Fibroblast of skin of scalp (primary cell): ENCODE measurements at places on chromosomes 7 and 10.

DNA sequence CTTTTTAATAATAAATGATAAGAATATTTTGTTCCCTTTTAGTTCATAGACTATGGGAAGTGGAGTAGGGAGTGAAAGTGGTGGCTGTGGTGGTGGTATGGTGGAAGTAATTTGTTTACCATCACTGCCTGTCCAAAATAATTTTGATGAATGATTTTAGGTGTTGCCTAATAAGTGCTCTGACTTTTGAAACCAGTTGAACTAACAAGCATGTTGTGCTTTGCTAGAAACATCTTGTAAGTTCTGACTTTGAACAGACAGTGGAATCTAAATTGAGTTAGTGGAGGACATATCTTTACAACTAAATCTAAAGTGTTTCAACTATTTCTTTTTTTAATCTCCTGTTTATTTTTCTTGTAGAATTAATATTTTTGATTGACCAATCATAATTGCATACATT is 49.7 kb downstream of the ZEB1 start:
- no peak for DNase-seq

GRCh38 chr7:142618655-142619351 is 130.5 kb upstream of the PRSS1 start:
- DNase-seq: no peak

DNA sequence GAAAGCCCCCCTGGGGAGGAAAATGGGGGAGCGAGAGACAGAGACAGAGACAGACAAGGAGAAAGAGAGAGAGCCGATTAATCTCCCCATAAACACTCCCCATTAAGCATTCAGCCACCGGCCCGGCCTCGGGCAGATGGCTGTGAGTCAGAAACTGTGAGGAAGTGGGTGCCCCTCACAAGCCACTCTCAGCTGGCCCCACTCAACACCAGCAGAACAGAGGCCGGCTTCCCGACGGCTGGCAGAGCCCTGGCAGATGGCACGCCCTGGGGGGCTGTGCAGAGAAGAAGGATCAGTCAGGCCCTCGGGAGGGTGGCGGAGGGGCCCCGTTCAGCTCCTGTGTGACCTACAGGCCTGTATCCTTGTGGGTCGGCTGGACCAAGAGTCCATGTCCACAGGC is 41.2 kb downstream of the CAMK2B start:
- no peak for DNase-seq

DNA sequence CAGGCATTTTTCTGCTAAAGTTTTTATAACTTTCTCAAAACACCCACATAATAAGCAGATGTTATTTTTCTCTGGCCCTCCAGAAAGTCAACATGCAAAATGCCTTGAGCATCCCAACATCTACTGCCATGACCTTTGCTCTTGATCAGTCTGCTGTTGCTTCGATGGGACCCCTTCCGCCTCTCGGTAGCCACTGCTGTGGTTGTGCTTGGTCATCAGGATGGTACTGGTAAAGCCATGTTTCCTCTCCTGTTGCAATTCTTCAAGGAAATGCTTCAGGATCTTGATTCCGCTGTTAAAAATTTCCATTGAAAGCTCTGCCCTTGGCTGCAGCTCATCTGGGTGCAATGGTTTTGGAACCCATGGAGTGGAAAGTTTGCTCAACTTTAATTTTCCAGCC is 533.0 kb downstream of the DNAJB6 start:
- no peak for DNase-seq

DNA sequence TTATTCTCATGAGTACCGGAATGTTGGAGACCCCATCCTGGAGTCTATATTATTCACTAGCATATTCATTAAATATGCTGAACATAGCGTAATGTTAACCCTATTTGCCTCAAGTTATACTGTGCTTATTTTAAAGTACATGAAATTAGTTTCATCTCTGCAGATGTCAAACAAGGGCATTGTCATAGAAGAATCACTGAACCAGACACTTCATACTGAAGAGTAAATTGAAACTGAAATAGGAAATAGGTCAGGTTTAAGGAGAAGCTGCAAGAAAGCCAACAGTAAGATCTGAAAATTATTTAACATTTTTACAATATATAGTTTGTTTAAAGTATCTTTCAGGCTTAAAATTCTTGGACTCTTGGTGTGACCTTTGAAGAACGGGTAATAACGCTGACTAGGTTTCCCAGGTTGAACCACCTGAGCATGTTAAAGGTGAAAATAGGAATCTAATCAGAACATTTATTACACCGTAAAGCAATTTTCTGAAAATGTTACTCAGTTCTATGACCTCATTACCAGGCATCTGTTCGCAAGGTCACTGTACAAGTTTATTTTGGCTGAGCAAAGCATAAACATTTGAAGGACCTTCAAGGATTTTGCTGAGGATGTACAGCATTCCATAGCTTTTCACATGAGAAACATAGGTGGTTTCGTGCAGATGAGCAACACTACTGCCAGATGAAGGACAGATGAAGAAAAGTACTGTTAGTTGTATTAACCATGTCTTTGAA is 82.7 kb downstream of the REEP3 start:
- no peak for DNase-seq

- DNase-seq: peak; percentile 76
Measured at GRCh38 chr10:58017719-58018367, 249.9 kb downstream of the IPMK start.

DNA sequence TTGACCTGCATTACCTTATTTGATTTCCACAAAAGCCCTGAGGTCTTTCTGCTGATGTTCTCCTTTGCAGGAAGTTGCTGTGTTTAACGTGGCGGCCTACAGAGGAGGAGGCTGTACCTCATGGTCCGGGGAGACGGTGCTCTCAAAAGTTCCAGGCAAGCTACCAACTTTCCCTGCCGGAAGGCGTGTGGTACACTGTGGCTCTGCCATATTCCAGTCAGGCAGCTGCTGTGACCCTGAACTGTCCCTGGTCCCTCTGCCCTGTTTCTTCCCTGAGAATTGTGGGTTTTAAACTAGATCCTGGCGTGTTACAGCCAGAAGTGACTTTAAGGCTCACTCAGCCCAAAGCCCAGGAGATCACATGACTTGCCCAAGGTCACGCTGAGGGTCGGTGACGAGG is 139.2 kb downstream of the TEX36 start:
- no peak for DNase-seq
